HFFc6 (cell line): ENCODE measurements at places on chromosomes 1 and 21.
A peak's percentile ranks its signal among the peaks of the same experiment; 100 is the strongest.

GRCh38 chr1:58932859-58933598 lies 149.2 kb upstream of the JUN start:
- DNase-seq = peak; percentile 78

DNA sequence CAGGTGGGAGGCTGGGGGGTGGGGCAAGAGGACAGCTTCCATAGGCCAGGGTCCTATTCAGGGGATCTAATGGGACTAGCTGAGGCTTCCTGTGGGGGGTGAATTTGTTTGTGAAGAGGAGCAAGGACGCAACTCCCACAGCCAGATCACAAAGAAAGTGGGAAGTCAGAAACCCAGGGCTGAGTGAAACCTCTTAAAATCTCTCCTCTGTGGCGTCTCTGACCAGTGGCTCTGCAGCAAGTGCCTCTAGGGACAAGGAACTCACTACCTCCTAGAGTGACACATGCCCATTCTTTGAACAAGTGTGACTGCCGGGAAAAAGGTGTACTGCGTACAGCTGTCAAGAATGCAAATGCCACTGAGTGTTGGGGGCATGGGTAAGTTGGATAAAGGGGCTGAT lies 187.9 kb downstream of the HIVEP3 start:
- no peak for DNase-seq

DNA sequence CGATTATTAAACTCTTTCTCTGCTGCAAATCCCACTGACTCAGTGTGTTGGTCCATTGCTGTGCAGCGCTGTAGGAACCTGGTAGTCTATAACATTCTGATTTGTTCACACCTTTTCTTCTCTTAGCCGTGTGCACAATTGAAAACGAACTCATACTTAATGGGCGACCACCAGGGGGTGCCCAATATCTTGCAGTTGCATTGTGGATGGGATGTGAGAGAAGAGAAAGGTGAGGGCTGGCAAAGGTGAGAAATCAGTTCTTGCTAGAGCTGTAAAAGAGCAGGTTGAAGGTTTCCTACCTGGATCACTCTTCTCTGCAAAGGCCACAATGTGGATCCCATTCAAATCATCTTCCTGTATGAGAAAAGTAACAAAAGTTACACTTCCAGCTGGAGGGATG lies 51.0 kb downstream of the CASQ2 start:
- no peak for DNase-seq

DNA sequence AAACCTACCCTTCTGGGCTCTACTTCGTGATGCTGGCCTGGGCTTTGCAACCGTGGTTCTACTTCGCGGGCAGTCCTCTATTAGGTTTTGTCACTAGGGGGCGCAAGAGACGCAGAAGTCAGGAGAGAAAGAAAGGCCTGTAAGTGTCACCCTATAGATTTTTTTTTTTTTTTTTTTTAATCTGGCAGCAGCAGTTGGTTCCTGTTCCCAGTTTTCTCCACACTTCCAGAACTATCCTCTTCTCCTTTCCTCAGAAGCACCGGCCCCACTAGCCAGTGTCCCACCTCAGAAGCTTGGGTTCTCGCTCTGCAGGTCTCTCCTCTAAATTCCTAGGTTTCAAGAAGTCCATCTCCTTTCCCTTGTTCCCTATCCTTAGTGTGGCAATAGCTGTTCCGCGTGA lies 9.1 kb upstream of the LCE2D start:
- DNase-seq = peak; percentile 39
